Vagina (tissue), 2 donors: ENCODE measurements at places on chromosomes 4 and X.

GRCh38 chr4:62058571-62058970, 858.4 kb downstream of the ADGRL3 start:
- no peak for DNase-seq

DNA sequence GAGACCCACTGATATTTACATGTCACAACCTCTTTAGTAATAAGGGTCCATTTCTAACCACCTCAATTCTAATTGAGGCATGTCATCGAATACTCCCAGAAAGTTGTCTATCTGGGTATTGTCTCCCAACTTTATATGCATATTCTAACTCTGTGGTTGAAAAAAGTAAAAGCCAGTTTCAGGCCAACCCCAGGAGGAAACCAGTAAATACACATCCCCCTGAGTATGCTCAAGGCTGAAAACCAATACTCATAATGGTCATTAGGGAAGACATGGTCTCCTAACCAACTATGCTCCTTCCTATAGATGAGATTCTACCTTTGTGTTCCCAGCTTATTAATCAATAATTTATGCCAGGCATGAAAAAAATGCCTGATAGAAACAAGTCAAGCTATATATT, 96.6 kb downstream of the SH3KBP1 start:
- DNase-seq, result no peak

GRCh38 chr4:79224777-79225104, 101.1 kb downstream of the NAA11 start:
- DNase-seq, result no peak

DNA sequence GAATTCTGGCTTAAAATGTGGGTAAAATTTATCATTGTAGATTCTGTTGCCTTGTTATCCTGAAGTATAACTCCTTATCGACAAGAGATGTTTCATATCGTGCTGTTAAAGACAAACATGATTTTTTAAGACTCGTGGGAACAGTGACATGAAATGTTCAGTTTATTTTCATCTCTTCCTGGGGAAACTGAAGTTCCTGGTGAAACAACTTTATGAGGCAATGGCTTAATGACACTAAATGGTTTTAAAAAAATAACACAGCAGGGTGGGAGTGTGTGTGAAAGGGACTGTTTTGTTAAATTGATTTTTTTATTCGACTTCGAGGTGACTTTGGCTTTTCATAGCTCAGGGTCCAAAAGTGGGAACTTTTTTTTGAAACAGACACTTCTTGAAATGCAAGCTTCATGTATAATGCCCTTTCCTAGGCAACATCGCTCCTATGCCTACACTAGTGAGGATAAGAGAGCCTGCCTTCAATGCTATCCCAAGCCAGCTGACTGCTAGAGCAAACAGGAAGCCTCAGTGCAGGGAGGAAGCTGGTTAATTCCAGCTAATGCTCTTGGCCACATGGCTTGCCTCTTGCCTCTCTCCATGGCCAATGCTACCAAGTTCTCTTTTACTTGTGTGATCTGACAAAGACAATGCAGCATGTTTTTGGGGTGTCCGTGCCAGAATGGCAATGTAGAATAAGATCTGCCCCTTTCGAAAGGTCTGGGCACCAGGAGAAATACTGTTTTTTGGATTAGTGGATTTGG, 80.9 kb upstream of the PLAC1 start:
- no peak for DNase-seq

DNA sequence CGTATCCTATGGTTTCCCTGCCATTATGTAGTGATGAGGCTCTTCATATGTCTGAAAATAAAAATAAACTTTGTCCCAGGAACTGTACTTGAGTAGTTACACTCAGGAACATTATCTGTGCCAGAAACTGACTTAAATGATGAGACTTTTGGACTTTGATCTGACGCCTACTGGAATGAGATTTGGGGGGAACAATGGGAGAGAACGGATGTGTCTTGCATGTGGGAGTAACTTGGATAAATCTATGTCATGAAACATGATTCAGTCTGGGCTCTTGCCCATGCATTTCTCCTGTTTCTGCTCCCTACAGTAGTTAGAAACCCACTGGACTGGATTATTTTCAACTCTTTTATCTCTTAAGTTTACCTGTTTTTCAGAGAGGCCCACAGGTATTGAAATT, 2351.4 kb downstream of the PCDH7 start:
- DNase-seq, result no peak

- no peak for DNase-seq
Observed at GRCh38 chr4:153542834-153543233, 76.7 kb downstream of the TMEM131L start.

- DNase-seq, result no peak
Observed at GRCh38 chrX:23317799-23318724, 16.6 kb upstream of the PTCHD1 start.

- no peak for DNase-seq
Observed at GRCh38 chrX:37686369-37686995, 891 bp downstream of the XK start.
